Lower lobe of right lung (tissue), 2 donors: ENCODE measurements at places on chromosomes 16 and 17. TPM values are rescaled to one million over a fixed set of nuclear protein-coding genes. Genes with fewer than 3 reads are reported as not detected.

DNA sequence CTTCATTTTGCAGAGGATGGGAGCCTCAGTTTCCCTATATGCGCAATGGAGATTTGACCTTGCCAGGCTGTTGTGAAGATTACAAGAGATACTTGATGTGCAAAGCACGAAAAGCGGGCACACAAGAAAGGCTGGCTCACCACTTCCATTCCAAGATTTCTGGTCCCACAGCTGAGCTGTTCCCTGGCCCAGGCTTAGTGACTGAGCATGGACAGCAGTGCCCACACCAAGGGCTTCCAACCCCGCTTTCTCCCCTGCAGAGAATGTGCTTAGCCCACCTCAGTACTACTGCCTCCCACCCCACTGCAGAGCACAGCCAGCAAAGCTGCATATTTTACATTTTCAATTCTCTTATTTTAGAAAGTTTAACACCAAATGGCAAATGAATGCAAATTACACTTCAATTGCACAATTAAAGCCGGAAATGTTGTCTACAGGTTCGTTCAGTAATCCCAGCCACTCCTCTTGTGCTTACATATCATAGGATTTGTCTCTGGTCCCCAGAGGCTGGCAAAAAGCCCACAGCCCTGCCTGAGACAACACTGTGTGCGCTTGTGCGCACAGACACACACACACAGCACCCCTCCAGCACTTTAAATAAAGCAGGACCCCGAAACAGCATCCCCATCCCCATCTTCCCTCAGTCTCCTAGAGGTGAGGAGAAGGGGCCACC, 51.8 kb downstream of the VAC14 start:
- no peak for DNase-seq

DNA sequence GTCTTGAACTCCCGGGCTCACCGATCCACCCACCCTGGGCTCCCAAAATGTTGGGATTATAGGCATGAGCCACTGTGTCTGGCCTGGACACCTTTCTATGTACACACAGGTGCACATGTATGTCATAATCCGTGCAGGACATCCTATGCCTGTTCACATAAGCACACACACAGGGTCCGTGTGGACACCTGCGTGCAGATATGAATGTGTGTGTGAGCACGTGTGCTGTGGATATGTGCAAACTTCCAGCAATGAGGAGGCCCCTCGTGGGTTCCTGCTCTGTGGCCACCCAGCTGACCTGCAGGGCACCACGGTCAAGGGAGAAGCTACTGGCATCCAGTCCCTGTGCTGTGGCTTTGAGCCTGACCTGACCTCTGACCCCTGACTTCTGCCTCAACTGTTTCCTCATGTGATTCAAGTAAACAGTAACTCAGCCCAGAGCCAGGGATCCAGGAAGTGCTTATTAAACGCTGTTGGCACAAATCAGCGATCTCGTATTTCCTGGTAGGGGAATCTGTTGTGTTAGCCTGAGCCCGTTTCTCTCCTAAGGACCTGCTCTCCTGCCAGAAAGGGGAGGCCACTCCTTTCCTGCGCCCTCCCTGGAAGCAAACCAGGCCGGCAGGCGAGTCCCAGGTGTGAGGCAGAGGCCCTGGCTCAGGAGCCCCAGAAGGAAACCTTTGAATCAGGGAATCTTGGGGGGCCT, 6.5 kb downstream of the CPNE7 start:
- DNase-seq, result no peak

DNA sequence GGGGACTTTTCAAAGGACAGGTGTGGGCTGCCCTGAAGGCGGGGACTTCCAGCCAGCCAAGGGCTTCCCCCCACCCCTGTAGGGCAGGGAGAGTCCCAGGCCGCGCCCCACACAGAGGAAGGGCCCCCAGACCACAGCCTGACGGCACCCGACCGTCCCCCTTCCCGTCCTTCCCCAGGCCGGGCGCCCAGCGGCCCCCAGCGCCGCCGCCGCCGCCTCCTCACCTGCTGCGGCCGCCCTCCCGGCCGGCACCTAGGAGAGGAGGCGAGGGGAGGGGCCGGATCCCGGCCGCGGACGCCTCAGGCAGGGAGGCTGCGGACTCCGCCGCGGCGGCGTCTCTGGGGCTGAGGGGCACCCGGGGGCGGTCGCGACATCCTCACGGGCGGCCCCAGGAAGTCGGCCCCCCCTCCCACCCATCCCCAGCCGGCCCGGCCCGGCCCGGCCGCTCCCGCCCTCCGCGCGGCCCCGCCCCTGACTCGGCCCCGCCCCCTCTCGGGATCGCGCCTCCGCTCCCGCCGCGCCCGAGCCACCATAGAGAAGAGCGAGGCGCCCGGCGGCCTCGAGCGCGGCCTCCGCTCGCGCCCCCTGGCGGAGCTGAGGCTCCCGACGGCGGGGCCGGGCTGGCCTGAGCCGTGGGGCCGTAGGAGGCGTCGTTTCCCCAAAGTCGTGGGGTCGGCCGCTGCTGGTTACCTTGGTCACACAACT, 25.5 kb upstream of the RFFL start:
- DNase-seq, result peak; percentile 90

GRCh38 chr16:5604770-5605169, 507.2 kb upstream of the EEF2KMT start:
- no peak for DNase-seq

DNA sequence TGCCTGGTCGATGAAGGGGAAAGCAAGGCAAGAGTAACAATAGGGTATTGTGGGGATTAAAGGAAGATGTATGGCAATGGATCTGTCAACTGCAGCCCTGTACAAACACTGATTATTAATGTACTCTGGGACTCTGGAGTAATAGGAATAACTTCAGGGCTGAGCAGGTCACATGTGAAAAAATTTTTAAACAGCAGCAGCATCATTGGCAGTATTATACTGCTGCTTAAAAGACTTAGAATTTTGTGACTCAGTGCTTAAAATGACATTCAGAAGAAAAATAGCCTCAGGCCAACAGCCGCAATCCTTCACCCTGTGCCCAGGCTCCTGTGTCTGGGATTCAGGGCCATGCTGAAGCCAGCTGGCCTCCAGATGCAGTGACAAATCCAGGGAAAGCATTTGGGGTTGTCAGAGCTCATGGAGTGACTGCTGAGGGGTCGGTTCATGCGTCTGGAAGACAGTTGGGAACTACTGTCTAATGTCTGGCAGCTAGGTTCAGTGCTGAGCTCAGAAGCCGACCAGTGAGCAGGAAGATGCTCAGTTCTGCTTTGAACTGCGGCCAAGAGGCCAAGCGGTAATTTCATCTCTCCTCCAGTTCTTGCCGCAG, 22.2 kb downstream of the TEX2 start:
- DNase-seq, result no peak

- no peak for DNase-seq
Measured at GRCh38 chr17:8131844-8132441, 8.0 kb upstream of the HES7 start.

- no peak for DNase-seq
Measured at GRCh38 chr16:61289141-61289540, 747.1 kb downstream of the CDH8 start.

DNA sequence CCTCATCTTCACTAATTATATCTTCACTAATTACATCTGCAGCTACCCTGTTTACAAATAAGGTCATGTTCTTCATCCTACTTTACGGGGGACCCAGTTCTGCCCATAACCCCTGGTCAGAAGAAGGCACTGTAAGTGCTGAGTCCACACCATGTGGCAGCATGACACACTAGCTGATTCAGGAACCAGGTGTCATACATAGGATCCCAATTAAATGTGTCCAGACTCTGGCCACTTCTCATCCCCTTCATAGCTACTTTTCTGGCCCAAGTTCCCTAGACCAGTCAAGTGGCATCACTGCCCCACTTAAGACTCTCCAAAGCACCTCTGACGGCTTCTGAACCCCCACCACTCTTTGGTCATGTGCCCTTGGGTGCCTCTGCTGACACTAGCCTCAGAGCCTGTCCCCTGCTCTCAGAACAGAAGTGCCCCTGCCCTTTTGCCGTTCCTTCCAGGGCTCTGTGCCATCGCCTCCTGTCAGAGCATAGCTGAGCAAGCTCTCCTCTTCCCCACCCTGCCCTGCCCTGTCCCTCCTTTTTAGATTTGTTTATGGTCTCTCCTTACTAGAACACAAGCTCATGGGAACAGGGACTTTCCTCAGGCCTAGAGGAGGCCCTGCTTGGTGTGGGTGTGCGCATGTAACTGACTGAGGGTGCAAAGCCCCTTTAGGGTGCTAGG, 61.1 kb downstream of the B9D1 start:
- DNase-seq, result peak; percentile 86

GRCh38 chr16:11315510-11315909, 29.7 kb upstream of the RMI2 start:
- no peak for DNase-seq

DNA sequence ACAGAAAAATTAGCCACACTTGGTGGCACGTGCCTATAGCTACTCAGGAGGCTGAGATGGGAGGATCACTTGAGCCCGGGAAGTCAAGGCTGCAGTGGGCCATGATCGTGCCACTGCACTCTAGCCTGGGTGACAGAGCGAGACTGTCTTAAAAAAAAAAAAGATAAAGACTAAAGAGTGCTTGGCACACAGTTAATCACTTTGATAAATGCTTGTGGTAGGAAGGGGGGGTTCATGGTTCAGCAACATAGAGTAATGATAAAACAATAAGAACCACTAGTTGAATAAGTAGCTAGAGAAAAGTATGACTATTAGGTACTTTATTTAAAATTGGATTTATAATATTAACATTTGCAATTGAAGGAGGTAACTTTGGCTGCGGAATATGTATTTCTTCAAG, 43.3 kb downstream of the USP32 start:
- DNase-seq, result no peak

GRCh38 chr16:4140652-4141051, 24.4 kb upstream of the ADCY9 start:
- DNase-seq, result no peak

GRCh38 chr17:521561-522325, 169.1 kb upstream of the RPH3AL start:
- no peak for DNase-seq

DNA sequence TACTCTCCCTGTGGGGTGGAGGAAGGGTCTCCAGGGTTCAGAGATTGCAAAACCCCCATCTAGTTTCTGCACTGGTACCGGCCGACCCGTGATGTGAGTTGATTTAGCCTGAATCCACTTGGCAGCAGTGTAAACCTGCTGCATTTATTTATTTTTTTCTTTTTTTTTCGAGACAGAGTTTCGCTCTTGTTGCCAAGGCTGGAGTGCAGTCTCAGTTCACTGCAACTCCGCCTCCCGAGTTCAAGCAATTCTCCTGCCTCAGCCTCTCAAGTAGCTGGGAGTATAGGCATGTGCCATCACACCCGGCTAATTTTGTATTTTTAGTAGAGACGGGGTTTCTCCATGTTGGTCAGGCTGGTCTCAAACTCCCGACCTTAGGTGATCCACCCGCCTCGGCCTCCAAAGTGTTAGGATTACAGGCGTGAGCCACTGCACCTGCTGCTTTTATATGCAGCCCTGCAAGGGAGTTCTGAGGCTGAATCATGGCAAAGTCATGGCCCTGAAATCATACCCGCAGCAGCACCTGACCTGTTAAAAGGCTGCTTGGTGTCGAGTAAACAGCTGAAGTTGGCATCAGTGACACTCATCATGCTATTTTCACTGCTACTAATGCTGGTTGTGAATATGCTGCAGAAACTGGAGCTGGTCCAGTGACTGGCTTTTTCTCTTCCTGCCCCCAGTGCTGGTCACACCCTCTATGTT, 21.4 kb downstream of the DEXI start:
- no peak for DNase-seq

DNA sequence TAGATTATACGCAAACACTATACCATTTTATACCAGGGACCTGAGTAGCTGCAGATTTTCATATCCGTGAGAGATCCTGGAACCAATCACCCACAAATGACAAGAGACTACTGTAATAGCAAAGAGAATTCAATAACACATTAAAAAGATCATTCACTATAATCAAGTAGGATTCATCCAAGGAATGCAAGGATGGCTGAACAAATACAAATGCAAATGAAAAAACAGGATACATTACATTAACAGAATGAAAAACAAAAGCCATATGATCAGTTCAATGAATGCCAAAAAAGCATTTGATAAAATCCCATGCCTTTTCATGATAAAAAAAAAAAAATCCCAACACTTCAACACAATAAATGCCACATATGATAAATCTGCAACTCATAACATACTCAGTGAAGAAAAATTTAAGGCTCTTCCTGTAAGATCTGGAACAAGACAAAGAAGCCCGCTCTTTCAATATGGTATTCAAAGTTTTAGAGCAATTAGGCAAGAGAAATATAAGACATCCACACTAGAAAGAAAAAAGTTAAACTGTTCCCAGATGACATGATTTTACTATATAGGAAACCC, 29.0 kb downstream of the N4BP1 start:
- no peak for DNase-seq

- no peak for DNase-seq
Measured at GRCh38 chr17:49255125-49255524, 24.5 kb upstream of the PHOSPHO1 start.

DNA sequence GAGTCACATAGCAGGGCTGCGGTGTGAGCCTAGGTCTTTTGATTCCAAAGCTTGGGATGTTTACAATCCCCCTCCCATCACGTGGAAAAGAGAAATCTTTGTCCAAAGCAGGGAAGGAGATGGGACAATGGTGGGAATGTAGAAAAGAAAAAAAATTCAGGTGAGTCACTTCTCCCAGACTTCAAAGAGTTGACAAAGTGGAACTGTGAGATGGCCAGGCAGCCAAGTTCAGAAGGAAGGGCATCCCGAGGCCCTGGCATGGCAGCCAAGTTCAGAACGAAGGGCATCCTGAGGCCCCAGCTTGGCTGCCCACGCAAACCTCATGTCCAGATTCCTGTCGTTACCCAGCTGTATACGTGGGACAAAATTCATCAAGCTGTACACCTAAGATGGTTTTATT, 47.5 kb downstream of the FOXL1 start:
- no peak for DNase-seq

GRCh38 chr17:47692895-47693730, 848 bp upstream of the TBKBP1 start:
- no peak for DNase-seq

GRCh38 chr17:57553526-57553925, 191.6 kb downstream of the CCDC182 start:
- DNase-seq, result no peak

- peak; percentile 82 for DNase-seq
Measured at GRCh38 chr17:21278450-21279197, 5.9 kb upstream of the MAP2K3 start.

- no peak for DNase-seq
Measured at GRCh38 chr17:58312829-58313228, 15.8 kb downstream of the TSPOAP1 start.

DNA sequence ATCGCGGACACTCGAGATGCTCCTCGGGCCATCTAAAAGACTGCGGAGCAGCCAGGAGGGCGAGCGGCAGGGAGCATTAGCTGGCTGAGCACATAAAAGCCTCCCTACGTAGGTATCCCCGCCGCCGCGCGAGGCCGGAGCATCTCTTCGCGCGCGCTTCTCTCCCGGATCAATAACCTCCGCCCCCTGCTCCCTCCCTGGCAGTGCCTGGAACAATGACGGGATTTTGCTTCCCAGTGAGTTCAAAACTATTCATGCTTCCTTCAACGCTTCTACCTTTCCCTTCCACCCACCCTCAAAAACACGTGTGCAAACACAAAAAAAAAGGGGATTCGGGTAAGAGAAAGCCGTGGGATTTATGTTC, 984 bp downstream of the CENPV start:
- DNase-seq, result no peak

Gene GNAO1
- 1.8 TPM for total RNA-seq

Gene P2RX5
- 2.5 TPM for total RNA-seq

Gene ORMDL3
- 61.3 TPM for total RNA-seq

Gene PPL
- total RNA-seq, result 60.5 TPM

Gene CA7
- total RNA-seq, result not detected

Gene NEK8
- total RNA-seq, result 11.3 TPM

Gene IGFALS
- total RNA-seq, result 0.97 TPM

Gene TEKT3
- total RNA-seq, result 2.2 TPM

Gene ARHGDIG
- total RNA-seq, result not detected
